H7 (cell line): ENCODE measurements at places on chromosomes 3 and 15.

GRCh38 chr15:90266061-90266431 lies 574 bp downstream of the NGRN start:
- peak; percentile 65 for DNase-seq

DNA sequence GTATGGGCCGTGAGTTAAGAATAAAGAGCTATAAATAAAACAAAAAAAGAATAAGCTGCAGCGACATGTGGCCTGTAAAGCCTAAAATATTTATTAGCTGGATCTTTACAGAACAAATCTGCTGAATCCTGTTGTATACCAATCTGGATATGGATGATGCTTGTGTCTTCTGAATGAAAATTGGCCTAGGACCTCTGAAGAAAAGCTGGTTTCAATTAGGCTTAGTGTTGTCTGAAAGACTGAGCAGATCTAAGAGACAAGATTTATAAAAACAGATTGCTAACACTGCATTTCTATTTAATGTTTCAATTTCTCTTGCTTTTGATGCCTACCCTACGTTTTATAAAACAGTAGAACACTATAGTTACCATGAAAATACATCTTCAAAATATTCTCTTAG lies 57.9 kb downstream of the ST3GAL6 start:
- DNase-seq = no peak

GRCh38 chr3:108548304-108548703 lies 37.9 kb upstream of the MYH15 start:
- DNase-seq = no peak

- DNase-seq = no peak
Measured at GRCh38 chr3:113601240-113601639, 68.9 kb downstream of the SIDT1 start.

DNA sequence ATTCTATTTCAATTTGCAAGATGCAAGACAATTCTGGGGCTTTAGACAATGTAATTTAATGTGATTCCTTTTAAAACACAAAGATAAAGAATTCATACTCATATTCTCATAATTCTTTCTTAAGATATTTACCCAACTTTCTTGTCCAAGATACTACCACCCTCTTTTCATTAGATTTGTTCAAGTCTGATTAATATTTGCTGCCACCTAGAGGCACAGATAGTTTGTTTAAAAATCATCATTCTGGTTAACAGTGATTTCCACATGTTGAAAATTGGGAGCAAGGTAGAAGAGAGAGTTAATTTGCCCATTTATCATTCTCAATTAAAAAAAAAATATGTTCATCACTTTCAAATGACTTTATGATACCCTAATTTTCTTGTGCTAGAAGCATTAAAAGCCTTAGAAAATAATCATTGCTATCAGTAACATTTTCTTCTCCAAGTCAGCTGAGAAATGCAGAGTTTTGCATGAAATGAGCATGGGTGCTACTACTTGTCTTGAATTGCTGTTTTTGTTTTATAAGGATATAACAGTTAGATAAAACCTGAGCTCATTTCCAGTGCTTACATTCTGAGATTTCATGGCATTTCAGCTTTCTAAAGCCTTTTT lies 11.6 kb downstream of the TAMM41 start:
- no peak for DNase-seq

DNA sequence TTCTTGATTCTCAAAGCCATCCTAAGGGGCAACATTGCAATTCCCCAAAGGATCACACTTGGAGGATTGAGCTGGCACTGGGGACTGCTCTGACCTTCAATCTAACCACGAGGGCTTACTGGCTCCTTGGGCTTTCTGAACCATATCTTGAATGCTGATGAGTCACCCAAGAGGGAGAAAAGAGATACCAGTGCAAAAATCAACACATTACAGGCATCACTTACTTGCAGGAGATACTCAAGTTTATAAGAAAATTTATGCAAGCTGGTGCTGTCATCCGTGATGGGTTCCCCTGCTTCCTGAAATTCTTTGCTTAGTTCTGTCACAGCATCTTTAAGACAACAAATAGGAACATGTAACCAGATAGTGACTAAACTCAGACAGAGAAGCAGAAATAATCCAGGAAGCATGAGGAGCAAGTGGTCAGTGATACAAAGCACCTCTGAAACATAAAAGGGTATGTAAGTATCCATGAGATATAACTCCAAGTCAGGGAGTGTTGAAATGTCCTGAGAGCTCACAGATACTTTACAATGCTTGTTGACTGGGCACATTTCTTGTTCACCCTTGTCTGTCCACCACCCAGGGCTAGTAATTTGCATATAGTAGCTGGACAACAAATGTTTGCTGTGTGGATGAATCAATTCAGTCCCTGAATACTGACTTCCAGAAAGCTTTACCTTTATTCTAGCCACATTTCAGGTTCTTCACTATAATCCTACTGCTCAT lies 14.1 kb downstream of the FYCO1 start:
- no peak for DNase-seq

GRCh38 chr3:18787441-18787840 lies 360.9 kb upstream of the KCNH8 start:
- no peak for DNase-seq

DNA sequence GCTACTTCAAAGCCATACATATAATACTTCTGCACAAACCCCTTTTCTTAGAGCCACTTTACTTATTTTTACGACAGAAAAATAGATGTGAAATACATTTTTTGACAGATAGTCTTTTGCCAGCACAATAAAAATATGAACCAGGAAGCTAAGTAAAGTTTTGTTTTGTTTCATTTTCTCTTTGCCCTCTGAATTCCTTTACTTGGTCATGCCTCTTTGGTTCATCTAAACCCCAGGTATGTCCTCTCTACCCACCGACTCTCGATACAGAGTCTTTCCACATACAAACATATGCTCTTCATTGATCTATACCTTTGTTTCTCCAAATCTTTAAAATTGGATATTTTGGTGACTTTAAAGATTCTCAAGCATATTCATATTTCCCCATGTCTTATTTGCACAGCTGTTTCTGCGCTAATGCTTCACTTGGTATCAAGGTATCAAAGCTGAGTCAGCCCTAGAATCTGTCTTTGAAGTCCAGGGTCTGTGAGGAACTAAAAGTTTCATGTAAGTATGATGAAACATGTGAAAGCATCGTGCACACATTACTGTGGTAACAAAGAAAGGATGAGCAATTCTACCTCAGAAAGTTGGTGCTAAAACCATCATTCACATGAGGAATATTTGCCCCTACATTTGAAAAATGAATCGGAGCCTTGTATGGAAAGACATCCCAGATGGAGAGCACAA lies 845.4 kb downstream of the NAALADL2 start:
- no peak for DNase-seq

- peak; percentile 81 for DNase-seq
Measured at GRCh38 chr15:62391641-62392262, 226.7 kb upstream of the C2CD4B start.
